ENCODE measurements at places on chromosomes 1 and 21.

DNA sequence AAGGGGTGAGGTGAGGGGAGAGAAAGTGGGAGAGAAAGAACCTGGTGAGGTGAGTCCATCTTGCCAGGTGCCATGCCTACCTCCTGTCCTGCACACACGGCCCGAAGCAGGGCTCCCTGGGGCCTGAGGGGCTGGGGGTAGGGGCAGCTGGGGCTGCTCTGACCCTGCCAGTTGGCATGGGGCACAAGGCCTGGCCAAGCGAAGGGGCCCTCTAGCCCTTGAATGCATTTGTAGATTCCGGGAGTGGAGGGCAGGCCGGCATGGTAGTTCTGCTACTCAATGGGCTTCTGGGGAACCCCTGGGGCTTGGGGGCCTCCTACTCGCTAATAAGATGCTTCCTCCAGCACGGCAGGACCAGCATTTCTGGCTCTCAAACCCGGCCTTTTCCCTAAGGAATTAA lies 3.6 kb upstream of the PRDM16 start:
- no peak for DNase-seq

- DNase-seq: peak; percentile 40
Observed at GRCh38 chr1:226736908-226737818, 1.9 kb downstream of the ITPKB start.

GRCh38 chr1:156437037-156437867 lies 63.3 kb downstream of the MEF2D start:
- DNase-seq: no peak

GRCh38 chr1:204996981-204997380 lies 46.0 kb upstream of the CNTN2 start:
- DNase-seq: no peak

All from stimulated activated CD4-positive, alpha-beta T cell treated with anti-CD3 and anti-CD28 coated beads, TNF-alpha, amount 100 ng/mL, for 1 hour (primary cell).